CD8-positive, alpha-beta memory T cell (primary cell): ENCODE measurements at places on chromosomes 6 and 20. TPM values are rescaled to one million over a fixed set of nuclear protein-coding genes. Genes with fewer than 3 reads are reported as not detected.

EXOC2 gene
- 44.6 TPM for total RNA-seq

HLA-DPA1 gene
- total RNA-seq, result 71.7 TPM

- peak; percentile 48 for DNase-seq
Measured at GRCh38 chr6:139124887-139125672, 9.8 kb upstream of the HECA start.

CFAP206 gene
- not detected for total RNA-seq

GRCh38 chr20:24806705-24807676 lies 142.1 kb upstream of the CST7 start:
- DNase-seq, result no peak

DNA sequence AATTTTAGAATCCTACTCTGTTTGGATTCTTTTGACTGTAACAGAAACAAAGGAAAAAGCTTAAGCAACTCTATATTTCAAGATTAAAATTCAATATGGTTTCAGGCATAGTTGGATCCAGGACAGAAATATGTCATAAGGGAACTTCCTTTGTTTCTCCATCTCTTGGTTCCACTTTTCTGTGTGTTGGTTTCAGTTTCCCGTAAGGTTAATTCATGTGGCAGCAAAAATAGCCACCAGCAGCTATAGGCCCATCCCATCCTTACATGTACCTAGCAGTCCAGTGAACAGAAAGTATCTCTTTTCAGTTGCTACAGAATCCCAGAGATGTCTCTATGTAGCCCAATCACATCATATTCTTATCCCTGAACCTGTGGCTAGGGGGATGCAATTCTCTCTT lies 8.8 kb upstream of the FAM8A1 start:
- DNase-seq, result no peak

DNA sequence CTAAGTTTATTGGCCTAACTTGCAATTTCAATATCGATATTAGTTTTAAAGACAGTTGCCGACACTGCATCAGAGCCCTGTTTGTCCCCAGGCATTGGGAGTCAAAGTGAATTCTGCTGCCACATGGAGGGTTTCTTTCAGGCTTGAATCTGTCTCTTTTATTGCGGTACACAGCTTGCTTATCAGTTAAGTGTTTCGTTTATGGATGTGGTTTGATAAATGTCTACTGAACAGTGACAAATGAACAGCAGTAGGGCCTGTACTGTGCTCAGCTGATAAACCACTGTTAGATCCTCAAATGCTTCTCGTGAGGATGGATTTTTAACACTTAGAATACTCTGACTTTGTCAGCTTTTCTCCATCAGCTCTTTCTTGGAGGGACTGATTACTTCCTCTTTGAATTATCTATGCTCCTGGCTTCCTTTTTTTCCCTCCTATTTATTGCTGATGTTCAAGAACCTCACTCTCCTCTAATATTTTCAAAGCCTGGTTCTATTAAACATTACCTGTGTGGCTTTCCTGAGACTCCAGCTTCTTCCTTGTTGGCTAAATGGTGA lies 240.8 kb downstream of the PLCB1 start:
- no peak for DNase-seq

DNA sequence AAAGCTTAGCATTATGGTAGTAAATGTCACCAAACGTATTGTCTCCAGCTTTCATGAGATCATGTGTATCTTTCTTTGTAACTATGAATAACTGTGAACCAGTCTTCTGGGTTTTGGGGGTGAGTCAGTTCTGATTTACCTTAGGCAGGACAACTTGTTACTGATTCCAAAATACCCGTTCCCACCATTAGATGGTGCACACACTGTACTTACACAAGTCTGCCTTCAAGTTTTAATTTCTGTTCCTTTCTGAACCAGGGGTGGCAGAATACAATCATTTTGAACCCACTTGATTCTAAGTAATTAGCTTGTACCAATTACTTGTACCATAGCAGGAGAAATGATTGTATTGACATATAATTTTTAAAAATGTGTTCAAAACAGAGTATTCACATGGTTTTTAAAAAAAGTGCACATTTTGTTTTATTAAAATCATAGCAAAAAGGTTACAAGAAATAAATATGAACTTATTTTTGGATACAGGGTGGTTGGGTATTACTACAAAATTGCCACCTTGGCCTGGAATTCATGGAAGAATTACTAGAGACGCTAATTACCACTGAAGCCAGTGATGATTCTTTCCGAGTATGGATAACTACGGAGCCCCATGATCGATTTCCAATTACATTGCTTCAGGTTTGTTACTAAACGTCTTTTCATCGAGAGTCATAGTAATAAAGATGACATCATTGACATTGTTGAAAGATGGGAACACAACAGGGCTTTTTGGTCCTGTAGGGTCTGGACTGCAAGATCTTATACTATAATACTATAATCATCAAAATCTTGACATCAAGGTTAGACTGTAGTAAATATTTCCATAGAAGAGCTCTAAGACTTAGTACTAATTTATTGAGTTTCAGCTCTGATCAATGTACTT lies 75.2 kb upstream of the GLP1R start:
- DNase-seq, result no peak

SIGLEC1 gene
- total RNA-seq, result 0.18 TPM

PRL gene
- not detected for total RNA-seq

DPPA5 gene
- total RNA-seq, result not detected

DNA sequence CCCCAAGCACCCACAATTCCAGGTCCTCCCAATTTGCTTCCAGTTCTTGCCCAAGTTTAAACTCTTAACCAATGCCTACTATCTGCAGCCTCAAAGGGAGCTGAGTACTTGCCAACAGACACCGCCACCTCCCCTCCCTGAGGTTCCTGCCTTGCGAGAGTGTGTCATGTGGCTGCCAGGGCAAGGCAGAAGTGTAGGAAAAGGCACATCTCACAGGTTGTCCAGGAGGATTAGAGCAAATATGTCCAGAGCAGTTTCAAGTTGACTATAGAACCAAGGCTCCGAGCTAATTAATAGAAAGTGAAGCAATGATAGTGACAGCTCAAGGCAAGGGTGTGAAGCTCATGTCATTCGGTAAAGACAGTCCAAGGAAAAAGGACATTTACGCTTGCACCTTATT lies 127.8 kb downstream of the ATXN1 start:
- DNase-seq, result no peak

- DNase-seq, result no peak
Measured at GRCh38 chr6:16851758-16852157, 90.5 kb upstream of the ATXN1 start.

DNA sequence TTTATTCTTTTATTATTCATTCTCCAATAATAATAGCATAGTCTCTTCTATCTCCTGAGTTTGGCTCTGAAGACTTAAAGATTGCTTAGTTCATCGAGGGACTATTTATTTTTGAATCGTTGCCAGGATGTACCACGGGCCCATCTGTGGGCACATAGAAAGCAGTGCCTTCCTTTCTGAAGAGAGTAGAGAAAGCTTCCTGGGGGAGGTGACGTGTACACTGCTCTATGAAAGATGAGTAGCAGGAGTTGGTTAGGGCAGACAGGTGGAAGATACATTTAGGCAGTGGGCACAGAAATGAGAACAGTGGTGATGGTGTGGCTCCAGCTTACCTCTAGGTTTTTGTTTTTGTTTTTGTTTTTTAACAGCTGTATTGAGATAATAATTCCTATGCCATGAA lies 98.4 kb downstream of the CDKAL1 start:
- no peak for DNase-seq

LTV1 gene
- 64.2 TPM for total RNA-seq

GRCh38 chr6:121382467-121383121 lies 48.3 kb upstream of the TBC1D32 start:
- no peak for DNase-seq

DLK2 gene
- total RNA-seq, result 1.9 TPM
